ENCODE measurements at places on chromosomes 3 and 15.

- no peak for DNase-seq
Observed at GRCh38 chr3:16252988-16253387, 11.8 kb downstream of the DPH3 start.

GRCh38 chr3:181709537-181710279, 2.0 kb upstream of the SOX2 start:
- DNase-seq = peak; percentile 74

DNA sequence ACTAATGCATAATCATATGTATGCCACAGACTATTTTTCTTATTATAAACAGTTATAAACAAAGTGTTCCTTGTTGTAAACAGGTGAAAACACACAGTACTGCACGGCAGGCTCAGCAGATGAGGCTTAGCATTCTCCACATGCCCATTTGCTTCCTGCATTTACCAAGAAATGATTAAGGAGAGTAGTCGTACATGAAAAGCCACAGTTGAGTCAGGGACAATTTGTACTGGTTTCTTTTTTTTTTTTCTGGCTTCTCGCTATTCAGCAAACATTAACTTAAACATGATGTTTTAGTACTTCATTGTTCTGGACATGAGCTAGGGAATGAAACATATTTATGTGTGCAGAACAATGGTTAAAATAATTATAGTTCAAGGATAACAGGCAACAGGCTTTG, 63.4 kb downstream of the GHSR start:
- DNase-seq = no peak

DNA sequence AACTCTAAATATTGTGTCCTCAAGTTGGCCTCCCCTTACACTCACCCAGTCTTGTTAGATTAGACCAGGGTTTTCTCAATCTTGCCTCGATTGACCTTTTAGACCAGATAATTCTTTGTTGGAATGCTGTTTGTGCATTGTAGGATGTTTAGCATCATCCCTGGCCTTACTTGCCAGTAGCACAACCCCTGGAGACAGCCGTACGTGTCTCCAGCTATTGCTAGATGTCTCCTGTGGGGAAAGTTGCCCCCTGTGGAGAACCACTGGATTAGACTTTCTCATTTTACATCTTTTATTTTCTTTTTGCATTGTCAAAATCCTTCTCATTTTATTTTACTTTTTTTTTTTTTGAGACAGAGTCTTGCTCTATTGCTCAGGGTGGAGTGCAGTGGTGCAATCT, 2.2 kb downstream of the WDR6 start:
- DNase-seq = no peak

DNA sequence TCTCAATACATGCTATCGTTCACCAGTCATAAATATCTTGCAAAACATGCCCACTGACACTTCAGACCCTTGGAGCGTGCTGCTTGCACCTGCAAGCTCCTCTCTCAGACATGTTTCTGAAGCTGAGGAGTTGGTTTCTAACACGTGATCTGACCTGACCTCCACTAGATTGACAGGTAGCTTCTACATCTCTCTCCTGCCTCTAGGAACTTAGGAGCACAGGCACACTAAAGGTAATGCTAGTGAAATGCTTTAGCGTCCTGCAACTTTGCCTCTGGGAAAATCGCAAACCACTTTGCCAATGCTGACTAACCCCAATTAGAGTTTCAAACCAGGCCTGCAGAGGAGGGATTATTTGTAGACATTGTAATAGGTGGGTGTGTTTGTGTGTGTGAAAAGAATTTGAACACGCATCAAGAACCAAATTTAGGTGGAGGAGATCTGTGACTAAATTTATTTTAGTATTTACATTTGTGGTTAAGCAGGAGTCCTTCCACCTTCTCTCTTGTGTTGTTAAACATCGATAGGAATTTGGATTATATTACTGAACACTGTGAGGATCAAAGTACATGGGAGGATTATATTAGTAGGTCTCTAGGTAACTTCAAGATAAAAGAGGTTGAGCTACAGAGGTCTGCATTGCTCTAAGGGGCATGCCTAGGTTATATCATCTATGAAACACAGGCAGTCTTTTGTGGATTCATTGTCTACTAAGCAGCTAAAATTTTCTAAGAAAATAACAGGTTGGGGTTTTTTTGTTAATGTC, 86.7 kb upstream of the ZBED2 start:
- no peak for DNase-seq

- no peak for DNase-seq
Observed at GRCh38 chr3:195098741-195099525, 172.0 kb downstream of the XXYLT1 start.

- DNase-seq = no peak
Observed at GRCh38 chr15:47756872-47757271, 39.6 kb downstream of the SEMA6D start.

DNA sequence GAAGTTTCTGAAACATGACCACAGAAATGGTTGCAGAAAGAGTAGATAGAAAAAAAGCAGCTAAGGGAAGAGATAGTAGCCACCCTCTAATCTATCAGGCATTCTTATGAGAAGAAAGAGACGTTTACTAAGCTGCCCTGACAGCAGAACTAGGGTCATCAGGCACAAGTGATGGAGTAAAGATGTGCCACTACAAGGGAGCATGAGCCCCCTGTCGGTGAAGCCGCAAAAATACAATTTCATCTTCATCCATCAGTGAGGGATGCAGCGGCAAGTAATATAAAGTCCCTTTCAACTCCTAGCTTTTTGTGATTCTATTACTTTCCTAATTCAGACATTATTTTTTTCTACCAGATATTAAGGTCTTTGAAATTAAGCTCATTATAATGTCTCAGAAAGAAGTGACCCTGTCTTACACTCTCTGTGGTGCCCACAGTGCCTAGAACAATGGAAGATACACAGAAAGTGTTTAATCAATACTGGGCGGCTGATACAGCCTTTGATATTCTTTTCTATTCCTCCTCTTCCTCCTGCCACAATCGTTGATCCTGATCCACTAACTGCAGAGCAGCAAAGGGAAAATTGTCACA, 651.6 kb downstream of the NTRK3 start:
- no peak for DNase-seq

GRCh38 chr15:90367576-90367975, 15.5 kb downstream of the ZNF774 start:
- DNase-seq = no peak

- DNase-seq = no peak
Observed at GRCh38 chr15:29883126-29883525, 60.9 kb upstream of the TJP1 start.

- no peak for DNase-seq
Observed at GRCh38 chr15:91209726-91210125, 109.7 kb downstream of the SV2B start.

DNA sequence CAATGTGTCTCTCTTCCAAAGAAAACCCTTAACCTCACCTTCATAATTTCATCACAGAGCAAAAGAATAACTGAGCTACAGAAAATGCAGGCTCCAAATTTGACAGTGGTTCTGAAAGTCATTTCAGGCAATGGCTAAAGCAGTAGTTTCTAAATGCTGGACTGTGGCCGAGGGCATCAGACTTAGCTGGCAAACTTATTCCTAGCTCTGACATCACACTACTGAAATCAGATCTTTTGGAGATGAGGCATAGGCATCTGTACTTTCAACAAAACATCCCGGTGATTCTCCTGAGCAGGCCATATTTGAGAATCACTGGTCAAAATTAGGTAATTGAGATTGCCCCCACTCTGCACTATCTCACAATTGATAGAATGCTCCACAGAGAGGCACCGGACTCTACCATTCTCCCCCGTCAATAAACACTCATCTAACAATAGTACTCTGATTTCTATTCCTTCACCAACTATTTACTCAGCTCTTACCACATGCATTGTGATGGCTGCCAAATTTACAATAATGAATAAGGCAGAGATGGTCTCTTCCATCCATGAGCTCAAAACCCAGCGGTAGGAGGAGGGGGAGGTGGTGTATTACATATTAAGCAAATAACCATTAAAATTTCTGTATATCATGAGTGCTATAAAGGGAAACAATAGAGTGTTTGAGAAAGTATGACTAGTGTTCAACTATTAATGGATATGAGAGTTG, 57.3 kb upstream of the SPRED1 start:
- no peak for DNase-seq

DNA sequence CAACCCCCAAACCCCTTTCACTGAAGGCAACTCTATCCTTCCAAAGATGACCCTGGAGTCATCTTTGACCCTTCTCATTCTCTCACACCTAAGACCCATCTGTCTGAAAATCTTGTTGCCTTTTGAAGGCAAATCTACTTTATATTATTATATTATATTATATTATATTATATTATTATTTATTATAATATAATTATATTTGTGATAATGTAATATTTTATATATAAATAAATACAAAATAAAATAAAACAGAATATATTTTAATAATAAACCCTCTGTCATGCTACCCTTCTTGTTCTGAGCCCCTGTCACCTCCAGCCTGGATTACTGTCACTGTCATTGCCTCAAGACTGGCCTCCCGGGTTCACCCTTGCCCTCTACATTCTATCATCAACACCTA, 5.0 kb upstream of the PROK2 start:
- no peak for DNase-seq

GRCh38 chr3:6526321-6526720, 334.6 kb upstream of the GRM7 start:
- no peak for DNase-seq

- DNase-seq = no peak
Observed at GRCh38 chr3:137163241-137163871, 205.6 kb downstream of the IL20RB start.

GRCh38 chr3:117350371-117350770, 640.8 kb downstream of the TUSC7 start:
- no peak for DNase-seq

- DNase-seq = no peak
Observed at GRCh38 chr15:80308002-80308401, 56.0 kb upstream of the CTXND1 start.

DNA sequence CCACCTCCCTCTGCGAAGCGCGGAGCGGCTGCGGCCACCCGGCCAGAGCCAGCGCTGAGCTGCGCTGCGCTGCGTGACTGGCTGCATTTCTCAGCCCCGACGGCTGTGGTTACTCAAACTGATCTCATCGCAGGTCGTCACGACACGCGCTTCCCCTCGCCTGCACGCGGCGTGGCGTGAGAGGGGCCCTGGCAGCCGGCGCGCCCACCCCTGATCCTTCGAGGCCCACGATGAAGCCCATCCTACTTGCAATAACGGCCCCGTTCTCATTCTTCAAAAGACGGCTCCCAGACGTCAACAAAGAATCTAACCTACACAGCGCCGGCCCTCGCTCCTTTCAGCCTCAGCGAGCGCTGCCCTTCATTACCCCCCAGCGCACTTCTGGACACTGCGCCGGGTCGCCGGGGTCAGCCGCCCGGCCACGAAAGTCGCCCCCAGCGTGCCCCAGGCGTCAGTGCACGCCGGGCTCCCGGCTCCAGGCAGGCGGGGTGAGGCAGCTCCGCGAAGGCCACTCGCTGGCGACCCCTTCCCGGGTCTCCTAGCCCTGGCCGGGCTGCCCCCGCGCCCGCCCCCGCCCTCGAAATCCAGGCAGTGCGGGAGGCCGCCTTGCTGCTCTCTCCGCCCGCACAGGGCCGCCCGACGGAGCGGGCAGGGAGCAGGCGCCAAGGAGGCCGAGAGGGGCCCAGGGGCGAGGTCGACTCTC, 9.9 kb upstream of the LEKR1 start:
- peak; percentile 74 for DNase-seq

GRCh38 chr3:40108643-40109042, 200.9 kb upstream of the EIF1B start:
- no peak for DNase-seq

- DNase-seq = no peak
Observed at GRCh38 chr3:194009019-194009418, 126.9 kb upstream of the HES1 start.

- DNase-seq = no peak
Observed at GRCh38 chr15:51982770-51983103, 11.2 kb upstream of the LEO1 start.

DNA sequence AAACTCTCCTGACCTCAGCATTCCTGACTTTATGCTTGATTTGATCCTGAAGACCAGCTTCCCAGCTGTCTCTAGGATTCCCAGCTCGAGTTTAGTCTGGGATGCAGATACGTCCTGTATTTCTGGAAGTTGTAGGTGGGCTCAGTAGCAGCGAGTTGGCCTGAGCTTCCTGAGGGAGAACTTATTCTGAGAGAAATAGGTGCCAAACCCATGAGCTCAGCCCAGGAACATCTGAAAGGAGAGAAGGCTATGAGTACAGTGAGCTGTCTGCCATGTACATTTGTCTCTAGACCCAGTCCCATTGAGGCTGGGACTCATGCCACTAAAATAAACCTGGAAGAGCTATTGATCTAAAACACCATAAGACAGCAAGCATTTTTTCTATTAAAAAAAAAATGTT, 36.6 kb upstream of the SLC9A9 start:
- no peak for DNase-seq

- no peak for DNase-seq
Observed at GRCh38 chr15:57436961-57437360, 60.7 kb downstream of the CGNL1 start.

DNA sequence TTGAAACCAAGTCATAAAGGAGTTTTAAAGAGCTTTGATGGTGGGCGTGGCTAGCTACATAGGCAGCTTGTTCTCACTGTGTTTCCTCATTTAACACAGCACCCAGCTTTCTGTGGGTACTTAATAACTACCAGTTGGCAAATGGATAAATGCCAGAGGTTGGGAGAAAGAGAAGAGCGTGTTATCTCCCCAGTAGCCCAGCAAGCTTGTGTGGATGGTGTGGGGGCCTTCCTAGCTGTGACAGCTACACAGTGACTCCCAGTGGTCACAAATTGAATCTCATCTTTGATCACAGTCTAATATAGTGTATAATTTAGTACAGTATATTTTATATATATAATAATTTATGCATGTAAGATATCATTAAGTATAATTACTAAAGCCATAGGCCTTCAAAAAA, 984.1 kb downstream of the EPHA3 start:
- DNase-seq = no peak

DNA sequence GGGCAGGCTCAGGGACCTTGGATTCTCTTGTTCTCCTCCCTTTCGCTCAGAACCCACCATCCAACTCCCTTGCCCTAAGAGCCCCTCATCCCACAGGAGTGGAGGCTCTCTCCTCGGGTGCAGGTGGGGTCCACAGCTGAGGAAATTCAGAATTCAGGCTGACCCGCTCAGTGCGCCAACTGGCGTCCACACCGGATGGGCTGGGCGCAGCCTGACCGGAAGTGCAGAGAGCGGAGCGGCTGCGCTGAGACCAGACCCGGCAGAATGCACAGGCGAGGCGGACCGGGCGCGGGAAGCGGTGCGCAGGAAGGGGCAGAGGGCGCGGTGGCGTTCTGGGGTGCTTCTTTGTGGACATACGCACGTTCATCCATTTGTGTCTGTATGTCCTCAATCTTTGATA, 210.4 kb upstream of the NDN start:
- no peak for DNase-seq

- no peak for DNase-seq
Observed at GRCh38 chr3:27354588-27355203, 14.5 kb downstream of the NEK10 start.

GRCh38 chr3:133424937-133425869, 25.3 kb downstream of the BFSP2 start:
- DNase-seq = peak; percentile 61

- no peak for DNase-seq
Observed at GRCh38 chr3:34212656-34213055, 414.2 kb downstream of the PDCD6IP start.

GRCh38 chr3:35773417-35773816, 134.1 kb downstream of the ARPP21 start:
- no peak for DNase-seq
